ENCODE measurements at places on chromosomes 6 and 20.

DNA sequence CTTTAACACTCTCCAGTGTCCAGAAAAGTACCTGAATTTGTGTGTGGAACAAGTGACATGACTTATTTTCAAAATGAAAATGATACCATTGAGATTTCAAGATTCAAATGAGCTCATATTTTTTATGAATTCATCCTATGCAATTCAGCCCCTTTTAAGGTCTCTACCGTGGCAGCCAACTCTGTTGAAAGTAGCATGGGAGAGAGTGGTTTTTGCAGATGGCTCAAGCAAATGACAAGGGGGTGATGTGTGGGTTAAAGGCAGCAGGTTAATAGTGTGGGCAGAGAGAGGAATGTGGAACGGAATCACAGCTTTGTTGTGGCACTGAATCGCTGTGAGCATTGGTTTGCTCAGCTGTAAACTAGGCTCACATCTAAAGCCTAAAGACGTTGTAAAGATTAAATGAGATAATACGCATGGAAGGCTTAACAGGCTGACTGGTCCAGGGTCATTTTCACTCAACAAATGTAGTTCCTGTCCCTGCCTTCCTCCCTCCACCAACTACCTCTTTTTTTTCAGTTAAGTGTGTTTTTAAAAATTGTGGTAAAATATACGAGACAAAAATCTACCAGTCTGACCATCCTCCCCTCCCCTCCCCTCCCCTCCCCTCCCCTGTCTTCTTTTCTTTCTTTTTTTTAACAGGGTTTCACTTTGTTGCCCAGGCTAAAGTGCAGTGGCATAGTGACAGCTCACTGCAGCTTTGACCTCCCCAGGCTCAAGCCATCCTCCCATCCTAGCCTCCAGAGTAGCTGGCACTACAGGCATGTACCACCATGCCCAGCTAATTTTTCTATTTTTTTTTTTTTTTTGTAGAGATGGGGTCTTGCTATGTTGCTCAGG, 114.7 kb upstream of the ZNF217 start:
- DNase-seq: no peak

GRCh38 chr20:24357177-24357576, 112.3 kb upstream of the SYNDIG1 start:
- DNase-seq: no peak

GRCh38 chr6:84123186-84123585, 89.6 kb downstream of the MRAP2 start:
- DNase-seq: no peak

DNA sequence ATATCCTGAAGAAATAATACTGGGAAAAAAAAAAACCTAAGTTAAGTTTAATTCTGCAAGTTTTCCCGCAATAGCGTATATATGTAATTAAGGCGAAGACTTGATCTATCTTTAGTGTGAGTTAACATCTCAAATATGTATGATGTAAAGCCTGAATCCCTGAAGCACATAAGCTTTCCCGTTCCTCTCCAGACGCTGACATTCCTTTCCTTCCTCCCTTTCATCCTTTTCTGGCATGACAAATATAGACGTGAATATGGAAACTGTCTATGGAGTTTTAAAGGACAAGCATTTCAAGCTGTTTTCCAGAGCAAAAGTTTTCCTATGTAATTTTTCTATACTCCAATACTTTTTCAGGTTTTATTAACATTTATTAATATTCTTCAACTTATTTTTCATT, 637.0 kb downstream of the COL12A1 start:
- DNase-seq: no peak

- DNase-seq: no peak
Measured at GRCh38 chr20:4086771-4087687, 71.7 kb upstream of the RNF24 start.

DNA sequence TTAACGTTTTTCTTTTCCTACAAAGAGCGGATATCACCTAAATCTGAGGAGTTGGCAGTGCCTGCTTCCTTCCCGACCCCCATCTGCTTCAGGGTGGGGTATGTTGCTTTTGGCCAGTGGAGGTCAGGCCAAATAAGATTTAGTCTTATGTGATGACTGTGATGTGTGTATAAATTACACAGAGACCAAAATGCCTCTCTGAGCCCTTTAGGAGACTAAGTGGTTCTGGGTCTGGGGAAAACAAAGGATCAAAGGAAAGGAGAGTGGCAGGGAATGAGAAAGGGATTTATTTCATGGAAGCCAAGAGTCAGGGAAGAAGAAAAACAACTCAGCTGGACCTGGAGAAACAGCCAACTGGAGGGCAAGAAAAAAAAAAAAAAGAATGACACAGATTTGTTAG, 39.1 kb upstream of the TBC1D7 start:
- no peak for DNase-seq

GRCh38 chr6:35544769-35545361, 32.2 kb upstream of the TULP1 start:
- DNase-seq: no peak

DNA sequence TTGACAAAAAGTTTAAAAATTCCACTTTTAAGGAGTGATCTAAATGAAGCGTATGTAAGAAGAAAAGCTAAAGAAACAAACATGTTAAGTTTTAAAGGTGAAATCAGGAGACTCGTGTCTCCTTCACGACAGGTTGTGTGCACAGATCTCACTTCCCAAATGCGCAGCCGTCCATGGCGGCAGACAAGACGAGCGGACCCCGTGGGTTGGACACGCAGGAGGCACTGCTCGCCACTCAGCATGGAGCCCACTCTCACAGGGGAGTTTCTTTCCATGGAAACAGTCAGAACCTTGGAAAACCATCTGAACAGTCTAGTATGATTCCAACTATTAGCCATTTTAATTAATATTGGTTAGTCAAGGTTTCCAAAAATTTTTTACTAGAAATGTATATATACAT, 48.9 kb downstream of the WDR27 start:
- DNase-seq: no peak

GRCh38 chr6:163354761-163355425, 59.6 kb upstream of the QKI start:
- no peak for DNase-seq

DNA sequence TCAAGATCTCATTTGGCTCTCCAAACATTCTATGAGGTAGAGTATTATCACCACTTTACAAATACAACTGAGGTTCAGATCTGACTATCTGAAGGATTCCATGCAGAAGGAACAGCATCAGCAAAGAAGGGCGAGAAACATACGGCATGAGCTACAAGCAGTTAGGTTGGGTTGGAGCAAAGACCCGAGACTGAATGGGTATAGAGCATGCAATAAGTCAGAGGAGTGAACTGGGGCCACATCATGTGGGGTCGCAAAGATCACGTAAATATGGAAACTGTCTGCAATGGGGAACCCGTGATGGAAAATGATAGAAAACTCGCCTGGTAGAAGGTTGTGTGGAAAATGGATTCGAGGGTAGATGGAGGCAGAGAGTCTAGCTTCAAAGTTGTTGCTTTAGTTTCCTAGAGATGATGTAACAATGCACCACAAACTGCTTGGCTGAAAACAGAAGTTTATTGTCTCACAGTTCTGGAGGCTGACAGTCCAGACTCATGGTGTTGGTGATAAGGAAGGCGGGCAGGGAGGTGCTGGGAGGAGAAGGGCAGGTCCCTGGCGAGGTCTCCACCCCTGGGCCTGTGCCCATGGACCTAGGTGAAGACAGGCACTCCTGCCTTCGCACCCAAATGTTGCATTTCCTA, 44.3 kb upstream of the BCLAF1 start:
- no peak for DNase-seq

GRCh38 chr20:31602779-31603441, 2.2 kb upstream of the ID1 start:
- DNase-seq: no peak

DNA sequence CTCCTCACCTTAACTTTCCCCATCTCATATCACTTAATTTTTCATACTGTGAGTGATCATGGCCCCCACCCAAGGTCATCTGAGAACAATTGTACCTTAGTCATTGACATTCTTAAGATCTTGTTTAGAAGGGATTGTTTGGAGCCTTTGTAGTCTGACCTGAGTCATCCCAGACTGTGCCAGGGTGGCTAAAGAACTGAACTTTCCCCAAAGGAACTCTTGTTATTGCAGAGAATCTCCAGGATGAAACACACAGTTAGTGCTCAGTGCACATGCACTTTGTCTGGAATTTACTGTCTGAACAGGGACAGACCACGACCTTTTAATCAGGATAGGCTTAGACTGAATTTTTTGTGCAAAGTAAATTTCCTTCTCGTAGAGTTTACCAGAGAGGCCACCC, 112.6 kb upstream of the CCN2 start:
- DNase-seq: no peak

All from right renal cortex interstitium (tissue), 3 donors.